Natural killer cell (primary cell): ENCODE measurements at places on chromosomes 16 and 17.
A peak's percentile ranks its signal among the peaks of the same experiment; 100 is the strongest.

- DNase-seq = no peak
These were observed 7.8 kb downstream of the TSPOAP1 start for GRCh38 chr17:58320570-58321323.

GRCh38 chr17:2041561-2042389, at the start of gene OVCA2:
TSS of gene OVCA2 (plus strand) at chr17:2042022. CDS start at chr17:2042048, 26 bp downstream.
- peak; percentile 99 for DNase-seq

GRCh38 chr16:85420501-85421337, 192.4 kb upstream of the GSE1 start:
- peak; percentile 87 for DNase-seq

DNA sequence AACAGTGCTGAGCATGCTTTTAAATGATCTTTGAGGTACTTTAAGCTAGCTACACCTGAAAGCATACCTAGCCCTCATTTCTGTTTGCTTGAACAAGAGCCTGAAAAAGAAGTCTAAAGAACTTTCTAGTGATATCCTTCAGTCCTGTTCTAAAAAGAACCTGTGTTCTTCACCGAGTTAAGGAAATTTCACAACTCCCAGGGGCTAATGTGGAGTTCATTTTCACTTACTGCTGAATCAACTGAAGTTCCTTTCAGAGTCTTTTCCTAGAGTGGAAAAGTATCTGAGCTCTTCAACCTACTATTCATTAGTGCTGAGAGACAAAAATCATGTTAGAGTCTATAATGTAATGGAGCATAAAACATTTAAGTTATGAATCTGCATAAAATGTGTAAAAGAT, 66.9 kb downstream of the CHD9 start:
- no peak for DNase-seq

DNA sequence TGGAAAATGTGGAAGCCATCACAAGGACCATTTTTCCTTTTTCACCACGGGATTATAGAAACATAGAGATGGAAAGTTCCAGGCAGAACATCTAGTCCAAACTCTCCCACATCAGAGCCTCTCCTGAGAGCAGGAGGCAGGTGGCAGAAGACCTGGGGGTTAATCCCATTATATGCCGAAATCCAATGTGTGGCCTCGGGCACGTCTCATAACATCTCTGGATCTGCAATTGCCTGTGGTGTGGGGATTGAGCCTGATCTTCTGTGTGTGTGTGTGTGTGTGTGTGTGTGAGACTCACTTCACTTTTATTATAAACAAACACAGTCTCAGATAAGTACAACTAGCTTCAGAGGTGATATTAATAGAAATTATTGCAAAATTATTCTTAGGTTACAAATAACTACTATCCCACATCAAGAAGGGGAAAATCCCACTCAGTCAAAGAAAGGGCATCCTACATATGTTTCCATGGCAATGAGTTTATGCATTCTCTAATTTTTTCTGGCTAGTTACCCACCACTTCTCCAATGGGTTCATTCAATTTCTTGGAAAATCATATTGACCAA, 199.1 kb downstream of the FOXL1 start:
- DNase-seq = no peak

GRCh38 chr17:68127914-68128313, 92.4 kb downstream of the KPNA2 start:
- DNase-seq = no peak

GRCh38 chr16:11819798-11820197, 22.7 kb upstream of the ZC3H7A start:
- no peak for DNase-seq

DNA sequence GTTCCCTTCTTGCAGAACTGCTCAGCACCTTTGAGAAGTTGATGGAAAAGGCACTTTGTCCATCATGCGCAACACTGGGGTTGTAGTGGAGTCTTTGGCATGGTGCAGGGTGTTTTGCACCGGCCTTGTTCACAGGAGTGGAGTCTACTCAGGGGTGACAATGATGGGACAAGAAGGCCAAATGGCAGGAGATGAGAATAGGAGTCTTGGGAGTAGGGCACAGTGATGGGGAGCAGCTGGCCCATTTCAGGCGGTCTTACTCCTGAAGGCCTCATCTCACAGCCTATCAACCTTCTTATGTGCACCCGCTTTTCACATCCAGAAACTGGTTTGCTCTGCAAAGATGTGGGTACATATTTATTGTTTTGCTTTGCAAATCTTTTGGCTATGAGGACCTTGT, 13.4 kb upstream of the KCNG4 start:
- DNase-seq = no peak

GRCh38 chr17:75087558-75088453, at the start of gene SLC16A5:
TSS of gene SLC16A5 (plus strand) at chr17:75087954. CDS start at chr17:75093637, 5,683 bp downstream.
- DNase-seq = peak; percentile 29

DNA sequence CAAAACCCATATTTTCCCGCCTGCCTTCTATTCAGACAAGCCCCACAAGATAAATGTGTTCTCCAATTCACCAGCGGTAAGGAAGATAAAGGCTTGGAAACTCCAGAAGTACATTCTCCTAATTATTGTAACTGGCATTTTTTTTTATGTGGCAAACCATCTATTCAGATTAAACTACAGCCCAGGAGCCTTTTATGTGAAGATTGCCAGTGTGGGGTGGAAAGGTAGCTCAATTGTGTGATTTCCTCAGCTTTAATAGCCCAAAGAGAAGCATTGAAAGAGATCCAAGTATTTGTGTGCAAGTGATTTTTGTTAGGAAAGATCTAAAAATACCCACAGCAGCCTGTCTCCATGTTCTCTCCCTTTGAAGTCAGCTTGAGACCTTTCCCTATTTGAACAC, 451.4 kb upstream of the CCL2 start:
- DNase-seq = no peak

DNA sequence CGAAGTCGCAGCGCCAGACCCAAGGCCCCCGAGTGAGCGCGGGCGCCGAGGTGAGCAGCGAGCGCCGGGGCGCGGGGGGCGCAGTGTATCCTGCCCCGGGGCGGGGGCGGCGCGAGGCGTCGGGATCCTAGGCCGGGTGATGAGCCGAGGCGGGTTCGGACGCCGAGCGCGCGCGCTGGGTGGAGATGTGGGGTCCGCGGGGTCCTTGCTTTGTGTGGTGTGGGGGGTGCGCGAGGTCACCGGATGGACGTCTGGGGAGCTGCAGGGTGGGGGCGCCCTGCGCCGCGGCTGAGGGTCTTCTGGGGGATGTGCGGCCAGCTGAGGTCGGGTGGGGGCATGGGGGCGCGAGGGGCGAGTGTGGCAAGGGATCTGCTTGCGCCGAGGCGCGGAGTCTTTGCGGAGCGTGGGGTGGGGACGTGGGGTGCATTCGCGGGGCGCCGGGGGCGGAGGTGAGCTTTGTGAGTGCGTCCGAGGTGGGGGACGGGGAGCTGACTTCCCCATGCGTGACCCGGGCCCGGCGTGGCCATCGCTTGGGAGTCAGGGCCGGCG, 560 bp downstream of the RAI1 start:
- peak; percentile 48 for DNase-seq

GRCh38 chr17:41868568-41868967, 3.3 kb upstream of the KLHL11 start:
- DNase-seq = no peak

DNA sequence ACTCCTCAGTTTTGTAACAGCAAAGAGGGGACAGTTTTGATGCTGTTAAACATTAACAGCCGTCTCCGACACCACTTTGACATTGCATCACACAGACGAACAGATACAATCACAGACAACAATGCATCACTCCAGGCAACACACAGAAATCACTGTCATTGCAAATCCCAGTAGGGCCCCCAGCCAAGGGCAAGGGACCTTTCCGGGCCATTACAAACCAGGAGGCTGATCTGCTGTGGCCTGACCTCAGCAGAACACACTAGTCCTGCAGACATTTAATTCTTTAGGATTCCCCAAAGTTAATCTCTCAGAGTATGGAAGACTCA, 136.2 kb upstream of the RCVRN start:
- DNase-seq = no peak

DNA sequence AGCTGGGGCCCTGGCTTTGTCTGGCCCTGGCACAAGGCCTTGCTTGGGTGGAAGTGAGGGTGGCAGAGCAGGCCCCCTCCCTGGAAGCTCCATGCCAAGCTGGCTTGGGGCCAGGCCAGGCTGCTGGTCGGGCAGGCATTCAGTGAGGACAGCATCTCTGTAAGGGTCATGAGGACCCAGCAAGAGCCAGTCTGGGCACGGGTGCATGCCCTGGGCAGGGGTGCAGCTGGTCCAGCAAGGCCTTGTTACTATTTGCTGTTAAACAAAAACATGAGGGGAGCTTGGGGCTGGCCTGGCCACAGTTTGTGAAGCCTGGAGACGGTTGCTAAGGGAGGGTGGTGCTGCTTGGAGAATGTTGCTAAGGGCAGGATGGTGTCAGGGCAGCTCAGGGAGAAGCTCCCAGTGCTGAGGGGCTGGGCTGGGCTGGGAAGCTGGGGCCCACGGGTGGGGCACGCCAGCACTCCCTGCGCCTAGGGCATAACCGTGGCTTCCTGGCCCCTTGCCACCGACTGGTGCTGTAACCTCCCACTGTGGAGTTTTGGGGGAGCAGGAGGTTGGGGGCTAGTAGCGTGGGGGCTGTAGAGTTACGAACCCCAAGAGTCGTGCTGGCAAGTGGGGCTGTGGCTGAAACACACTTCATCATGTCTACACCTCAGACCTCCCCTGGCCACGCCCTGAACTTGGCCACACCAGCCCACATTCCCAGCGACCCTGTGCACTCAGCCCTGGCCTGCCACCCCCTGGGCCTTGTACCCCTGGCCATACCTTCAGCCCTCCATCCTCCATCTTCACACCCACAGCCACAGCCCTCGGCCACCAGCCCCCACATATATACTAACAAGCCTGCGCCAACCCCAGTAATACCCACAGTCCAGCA, 1.6 kb downstream of the TPPP3 start:
- no peak for DNase-seq

- DNase-seq = no peak
These were observed 498.5 kb upstream of the ZFHX3 start for GRCh38 chr16:73546341-73546845.

GRCh38 chr17:32277284-32277683, 11.7 kb downstream of the RHBDL3 start:
- DNase-seq = no peak

DNA sequence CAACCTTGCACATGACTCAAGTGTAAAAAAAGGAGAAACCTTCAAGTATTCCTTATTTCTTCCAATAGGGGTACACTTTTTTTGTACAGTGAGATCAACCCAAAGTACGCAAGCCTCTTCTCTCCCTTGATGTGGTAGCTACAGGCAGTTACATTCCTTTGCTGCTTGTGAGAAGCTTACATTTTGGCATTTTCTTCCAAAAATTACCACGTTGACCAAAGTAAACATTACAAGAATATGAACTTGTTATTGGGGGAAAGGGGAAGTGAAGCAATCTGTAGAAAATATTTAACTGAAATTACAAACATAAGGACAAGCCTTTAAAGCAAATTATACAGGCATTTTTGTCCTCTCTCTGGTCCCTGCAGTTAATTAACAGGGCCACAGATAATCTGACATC, 97.0 kb upstream of the TOB1 start:
- no peak for DNase-seq

GRCh38 chr16:66832190-66832589, 1.4 kb upstream of the NAE1 start:
- DNase-seq = no peak

DNA sequence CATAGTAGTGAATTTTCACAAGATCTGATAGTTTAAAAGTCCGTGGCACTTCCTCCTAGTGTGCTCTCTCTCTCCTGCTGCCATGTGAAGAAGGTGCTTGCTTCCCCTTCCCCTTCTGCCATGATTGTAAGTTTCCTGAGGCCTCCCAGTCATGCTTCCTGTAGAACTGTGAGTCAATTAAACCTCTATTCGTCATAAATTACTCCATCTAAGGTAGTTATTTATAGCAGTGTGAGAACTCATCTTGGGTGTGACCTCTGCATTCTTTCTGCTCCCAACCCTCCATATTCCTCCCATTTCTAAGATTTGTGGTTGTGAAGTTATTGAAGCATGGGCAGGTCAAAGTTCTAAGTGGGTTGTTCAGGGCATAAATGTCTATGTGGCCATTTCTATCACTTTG, 62.1 kb upstream of the ADAMTS18 start:
- DNase-seq = no peak

- no peak for DNase-seq
These were observed 131.8 kb downstream of the UTP18 start for GRCh38 chr17:51391982-51392654.

DNA sequence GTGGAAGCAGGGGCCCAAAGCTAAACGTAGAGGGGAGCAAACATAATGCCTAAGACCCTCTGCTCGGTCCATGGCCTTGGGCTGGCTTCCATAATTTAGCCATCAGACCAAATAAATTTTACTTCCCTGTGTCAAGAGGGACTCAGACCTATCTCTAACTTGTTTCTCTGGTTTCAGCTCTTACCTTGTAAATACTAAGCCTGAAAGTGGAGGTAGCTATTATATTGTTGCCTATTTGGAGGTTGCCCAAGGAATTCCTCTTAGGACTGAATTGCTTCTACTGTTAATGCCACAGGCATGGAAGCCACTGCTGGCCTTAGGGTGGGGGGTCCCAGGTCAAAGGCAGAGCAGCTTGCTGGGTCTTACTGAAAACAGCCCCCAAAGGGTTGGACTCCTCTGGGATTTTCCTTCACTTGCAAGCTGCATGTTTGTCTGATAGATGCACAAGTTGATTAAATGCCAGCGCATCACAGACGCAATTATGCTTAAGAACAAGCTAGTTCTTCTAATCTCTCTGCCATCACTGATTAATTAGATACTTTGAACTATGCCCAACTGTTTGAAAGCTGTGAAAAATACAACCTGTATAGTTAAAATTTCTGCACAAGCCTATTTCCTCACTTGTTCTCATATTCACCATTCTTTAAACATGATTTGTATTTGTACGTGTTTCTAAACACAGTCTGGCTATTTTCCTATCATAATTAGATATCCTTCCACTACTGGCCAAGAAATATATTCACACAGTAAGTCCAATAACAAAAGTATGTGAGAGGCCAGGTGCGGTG, 67.9 kb upstream of the HAS3 start:
- no peak for DNase-seq

DNA sequence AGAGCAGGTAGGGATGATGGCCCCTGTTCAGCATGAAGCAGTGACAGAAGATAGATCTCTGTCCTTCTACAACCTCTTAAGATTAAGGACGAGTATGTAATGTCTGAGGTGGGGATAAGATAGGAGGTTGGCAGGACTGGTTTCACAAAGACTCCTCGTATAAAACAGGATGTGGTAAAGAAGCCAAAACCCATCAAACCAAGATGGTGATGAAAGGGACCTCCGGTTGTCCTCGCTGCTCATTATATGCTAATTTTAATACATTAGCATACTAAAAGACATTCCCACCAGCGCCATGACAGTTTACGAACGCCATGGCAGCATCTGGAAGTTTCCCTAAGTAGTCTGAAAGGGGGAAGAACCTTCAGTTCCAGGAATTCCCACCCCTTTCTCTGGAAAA, 27.3 kb downstream of the MIS12 start:
- no peak for DNase-seq

- DNase-seq = no peak
These were observed 7.3 kb upstream of the CD7 start for GRCh38 chr17:82324566-82325285.
